Testis (tissue), 5 donors: ENCODE measurements at places on chromosomes 16 and 17. TPM values are rescaled to one million over a fixed set of nuclear protein-coding genes. Genes with fewer than 3 reads are reported as not detected.

GRCh38 chr16:85836706-85837582, 37.4 kb downstream of the COX4I1 start:
- H3K4me3 ChIP-seq: no peak overlapping the region
- H3K27me3 ChIP-seq: no peaks in the 10 kb centered on the region
- no peaks in the 10 kb centered on the region for H3K4me1 ChIP-seq
- no peak for DNase-seq
- H3K27ac ChIP-seq: no peak overlapping the region
- no peaks in the 10 kb centered on the region for H3K36me3 ChIP-seq

GRCh38 chr17:82913304-82914043, 73.7 kb upstream of the ZNF750 start:
- H3K4me3 ChIP-seq: no peak overlapping the region
- no peaks in the 10 kb centered on the region for H3K36me3 ChIP-seq
- DNase-seq: no peak
- H3K4me1 ChIP-seq: no peaks in the 10 kb centered on the region
- no peaks in the 10 kb centered on the region for H3K27me3 ChIP-seq
- no peak overlapping the region for H3K27ac ChIP-seq

DNA sequence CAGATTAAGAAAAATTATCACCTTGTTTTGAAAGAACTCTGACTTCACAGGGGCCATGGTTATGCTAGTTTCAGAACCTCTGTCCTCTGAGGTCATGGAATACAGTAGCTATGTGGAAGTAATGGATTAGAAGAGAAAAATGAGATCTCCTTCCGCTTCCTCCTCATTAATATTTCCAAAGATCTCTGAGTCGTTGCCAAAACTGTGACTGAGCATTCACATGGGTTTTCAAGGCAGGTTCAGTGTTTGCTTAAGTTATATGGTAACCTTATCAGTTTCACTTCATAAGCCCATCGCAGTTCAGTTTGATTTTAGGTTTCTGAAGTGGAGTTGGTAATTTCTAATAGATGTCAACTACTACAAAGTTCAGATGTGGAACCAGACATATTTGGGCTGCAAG, 321.2 kb upstream of the SOX9 start:
- no peaks in the 10 kb centered on the region for H3K4me1 ChIP-seq
- no peak for DNase-seq
- H3K27me3 ChIP-seq: no peaks in the 10 kb centered on the region

Gene PIRT
- total RNA-seq: 0.08 TPM

Gene KRT36
- total RNA-seq: 0.43 TPM

Gene ABCC12
- 18.3 TPM for total RNA-seq
